ENCODE measurements at places on chromosomes 1 and 21.
A peak's percentile ranks its signal among the peaks of the same experiment; 100 is the strongest.

- DNase-seq, result no peak
Observed at GRCh38 chr1:215003686-215004085, 78.9 kb upstream of the KCNK2 start.

DNA sequence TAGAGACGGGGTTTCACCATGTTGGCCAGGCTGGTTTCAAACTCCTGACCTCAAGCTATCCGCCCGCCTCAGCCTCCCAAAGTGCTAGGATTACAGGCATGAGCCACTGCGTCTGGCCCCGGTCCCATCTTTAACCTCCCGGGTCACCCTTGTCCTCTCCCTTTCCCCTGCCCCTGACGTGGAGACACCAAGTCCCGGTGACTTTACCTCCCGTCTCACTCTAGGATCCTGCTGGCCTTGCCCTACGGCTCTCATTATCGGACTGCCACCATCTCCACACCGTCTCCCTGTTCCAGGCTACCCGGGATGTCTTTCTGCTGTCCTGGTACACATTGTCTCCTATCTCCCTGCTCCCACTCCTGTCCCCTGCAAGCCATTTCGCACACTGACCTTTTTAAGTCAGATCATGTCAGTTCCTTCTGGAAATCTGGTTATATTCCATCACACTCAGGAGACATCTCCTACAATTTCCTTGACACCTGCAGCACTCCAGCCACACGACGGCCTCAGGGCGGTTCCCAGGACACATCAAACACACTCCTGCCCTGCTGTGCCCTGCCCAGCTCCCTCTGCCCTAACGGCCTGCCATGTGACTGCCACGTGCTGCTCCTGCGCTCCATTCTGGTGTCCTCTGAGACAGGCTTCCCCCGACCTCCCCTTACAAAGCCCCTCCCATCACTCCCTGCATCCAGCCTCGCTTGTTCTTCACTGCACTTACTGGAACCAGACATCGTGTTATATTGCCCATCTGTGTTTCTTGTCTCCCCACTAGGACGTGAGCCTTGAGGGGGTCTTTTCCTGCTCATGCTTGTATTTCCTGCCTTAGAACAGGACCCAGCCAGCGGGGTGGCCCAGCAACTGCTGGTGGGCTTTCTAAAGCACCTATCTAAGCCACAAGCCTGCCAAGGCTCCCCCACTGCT is 32.7 kb downstream of the TTC39A start:
- no peak for DNase-seq

DNA sequence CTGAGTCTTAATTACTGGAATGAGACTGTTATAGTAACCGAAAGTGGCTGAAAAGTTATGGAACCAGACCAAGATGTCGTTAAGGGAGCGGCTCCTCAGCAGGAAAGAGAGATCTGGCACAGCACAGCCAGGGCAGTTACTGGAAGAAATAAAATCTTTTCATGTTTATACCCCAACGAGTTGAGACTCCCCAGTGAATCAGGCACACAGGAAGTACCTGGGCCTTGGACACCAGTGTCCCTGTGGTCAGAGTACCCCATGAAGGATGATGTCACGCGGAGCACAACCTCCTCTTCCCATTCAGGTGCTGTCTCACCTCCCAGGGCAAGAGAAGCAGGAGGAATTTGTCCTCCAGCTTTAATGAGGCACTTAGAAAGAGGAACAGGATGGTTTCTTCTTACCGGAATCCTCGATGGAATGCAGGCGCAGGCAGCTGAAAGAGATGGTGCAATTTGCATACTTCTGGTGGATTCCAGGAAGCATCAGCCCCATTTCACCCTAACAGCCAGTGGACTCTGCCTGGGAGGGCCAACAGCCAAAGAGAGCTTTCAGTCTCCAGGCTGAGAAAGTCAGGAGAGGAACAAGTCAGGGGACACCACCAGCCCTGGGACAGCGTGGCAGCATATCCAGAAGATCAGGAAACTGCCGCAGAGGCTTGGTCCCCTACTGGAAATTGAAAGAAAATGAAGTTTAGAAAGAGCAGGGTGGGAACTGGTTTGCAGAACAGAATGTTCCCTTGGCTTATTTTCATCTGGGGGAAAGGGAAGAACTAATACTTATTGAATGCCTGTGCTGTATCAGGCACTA is 35.9 kb upstream of the CTTNBP2NL start:
- DNase-seq, result no peak

DNA sequence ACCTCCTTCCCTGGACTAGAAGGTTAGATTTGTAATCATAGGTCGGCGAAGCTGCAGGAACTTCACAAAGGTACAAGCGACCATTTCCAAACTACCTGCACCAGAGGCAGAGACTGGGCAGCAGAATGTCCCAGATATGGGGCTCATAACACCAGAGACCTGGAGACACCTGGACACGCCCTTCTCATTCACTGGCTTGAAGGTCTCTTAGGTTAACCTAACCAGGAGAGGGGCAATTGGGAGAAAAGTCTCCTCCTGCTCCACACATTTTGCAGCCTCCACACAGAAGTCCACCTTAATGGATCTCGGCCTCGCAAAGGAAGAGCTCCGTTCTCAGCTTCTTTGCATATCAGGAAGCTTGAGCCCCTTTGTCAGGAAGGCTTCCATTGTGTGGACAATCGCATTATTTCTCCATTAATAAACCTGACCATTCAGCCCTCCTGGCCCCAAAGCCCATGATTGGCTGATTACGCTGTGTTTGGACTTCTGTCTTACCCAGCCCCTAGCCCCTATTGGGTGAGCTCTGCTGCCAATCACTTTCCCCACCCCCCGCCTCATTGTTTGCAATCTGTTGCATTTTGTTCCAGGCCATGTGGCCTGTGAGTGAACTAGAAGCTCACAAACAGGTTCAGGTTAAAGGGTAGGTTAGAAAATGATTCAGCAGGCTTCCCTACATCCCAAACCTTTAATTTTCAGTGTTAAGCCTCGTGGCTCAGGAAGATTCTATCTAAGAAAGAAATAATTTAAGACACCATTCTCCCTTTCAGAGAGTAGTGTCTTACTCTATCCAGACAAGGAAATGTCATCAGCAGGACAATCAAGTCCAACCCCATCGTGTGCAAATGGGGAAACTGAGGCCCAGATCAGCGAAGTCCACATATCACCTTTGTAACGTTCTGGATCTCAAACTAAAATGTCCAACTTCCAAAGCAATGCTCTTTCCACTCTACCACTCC is 2.8 kb downstream of the MYCL start:
- peak; percentile 80 for DNase-seq

GRCh38 chr1:234218078-234218477 is 155.2 kb upstream of the COA6 start:
- no peak for DNase-seq

DNA sequence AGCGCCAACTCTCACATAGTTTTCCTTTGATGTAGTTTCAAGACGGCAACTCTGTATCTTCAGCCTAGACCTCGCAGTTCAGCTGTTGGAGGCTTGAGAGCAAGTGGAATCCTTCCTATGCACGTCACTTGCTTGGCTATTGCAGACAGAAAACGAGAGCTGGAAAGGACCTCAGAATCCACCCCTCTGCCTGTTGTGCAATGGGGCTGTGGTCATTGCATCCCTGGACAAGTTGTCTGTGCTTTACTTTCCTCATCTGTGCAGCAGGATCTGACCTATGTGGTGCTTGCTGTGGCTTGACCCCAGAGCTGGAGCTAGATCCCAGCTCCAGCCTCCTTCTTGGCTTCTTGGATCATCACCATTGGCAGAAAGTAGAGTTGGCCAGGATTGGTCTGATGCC is 50.0 kb upstream of the IGSF21 start:
- no peak for DNase-seq

- DNase-seq, result no peak
Observed at GRCh38 chr21:46185716-46186115, 1.5 kb upstream of the SPATC1L start.

GRCh38 chr1:228337031-228337564 is 69.5 kb downstream of the TRIM11 start:
- DNase-seq, result no peak

- no peak for DNase-seq
Observed at GRCh38 chr1:209732725-209733124, 23.1 kb upstream of the TRAF3IP3 start.

- no peak for DNase-seq
Observed at GRCh38 chr1:244413736-244414135, 38.0 kb downstream of the ADSS2 start.

DNA sequence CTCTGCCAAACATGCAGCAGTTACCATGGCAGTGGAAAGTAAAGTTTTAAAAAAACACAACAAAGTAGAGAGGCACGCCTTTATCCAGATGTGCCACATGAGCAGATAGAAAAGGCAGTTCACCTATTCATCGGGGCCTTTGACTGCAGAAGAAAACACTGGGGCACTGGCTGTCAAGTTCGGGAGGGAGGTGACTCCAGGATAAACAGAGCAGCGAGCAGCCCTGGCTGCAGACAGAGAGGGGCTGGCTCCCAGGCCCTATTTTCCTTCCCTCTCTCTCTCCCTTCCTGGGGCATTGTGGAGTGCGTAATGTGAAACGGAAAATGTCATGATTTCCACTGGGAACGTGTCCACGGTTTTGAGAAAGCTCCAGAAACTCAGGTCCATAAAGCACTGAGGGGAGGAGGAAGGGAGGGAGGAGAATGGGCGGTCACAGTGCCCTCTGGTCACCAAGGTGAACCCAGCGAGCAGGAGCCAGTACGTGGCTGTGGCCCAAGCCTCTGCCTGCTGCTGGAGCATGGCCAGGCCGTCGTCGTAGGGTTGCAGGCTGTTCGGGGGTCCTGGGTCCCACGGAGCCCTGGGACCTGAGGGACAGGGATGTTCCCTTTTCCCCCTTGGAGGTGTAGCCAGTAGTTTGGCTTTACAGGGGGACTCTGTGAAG is 114.7 kb upstream of the IRF2BP2 start:
- no peak for DNase-seq

- DNase-seq, result no peak
Observed at GRCh38 chr1:176046926-176047325, 160.2 kb downstream of the COP1 start.

- DNase-seq, result no peak
Observed at GRCh38 chr1:197921235-197922069, 4.3 kb downstream of the LHX9 start.

- no peak for DNase-seq
Observed at GRCh38 chr1:18484721-18485120, 4.0 kb downstream of the KLHDC7A start.

DNA sequence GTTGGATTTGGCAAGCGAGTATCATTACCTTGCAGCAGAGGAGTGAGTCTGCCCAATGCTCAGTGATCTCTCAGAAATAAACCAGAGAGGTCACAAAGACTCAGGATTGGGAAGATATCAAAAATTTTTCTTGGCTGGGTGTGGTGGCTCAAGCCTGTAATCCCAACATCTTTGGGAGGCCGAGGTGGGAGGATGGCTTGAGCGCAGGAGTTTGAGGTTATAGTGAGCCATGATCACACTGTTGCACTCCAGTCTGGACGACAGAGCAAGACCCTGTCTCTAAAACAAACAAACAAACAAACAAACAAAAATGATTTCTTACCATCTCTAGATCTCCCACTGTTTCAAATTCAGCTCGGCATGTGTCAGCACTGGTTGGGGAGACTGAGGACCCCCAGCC is 13.3 kb upstream of the BECN2 start:
- DNase-seq, result no peak

DNA sequence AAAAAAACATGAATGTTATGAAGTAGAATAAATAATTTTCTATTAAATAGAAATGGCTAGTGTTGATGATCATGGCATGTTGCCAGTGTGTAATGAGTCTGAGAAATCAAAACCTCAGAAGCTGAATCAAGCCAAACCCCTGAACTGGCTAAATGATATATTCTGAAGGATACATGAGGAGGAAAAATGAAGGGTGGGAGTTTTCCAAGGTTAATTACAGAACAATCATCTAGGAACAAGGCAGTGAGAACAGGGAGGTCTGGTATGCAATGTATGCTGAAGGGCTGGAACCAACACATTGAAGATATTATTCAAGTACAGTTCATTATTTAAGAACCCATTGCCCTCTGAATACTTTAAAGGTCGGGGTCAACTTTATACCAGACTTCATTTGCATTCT is 309.1 kb upstream of the NRIP1 start:
- no peak for DNase-seq

GRCh38 chr21:42670884-42671283 is 17.5 kb downstream of the PDE9A start:
- DNase-seq, result no peak

DNA sequence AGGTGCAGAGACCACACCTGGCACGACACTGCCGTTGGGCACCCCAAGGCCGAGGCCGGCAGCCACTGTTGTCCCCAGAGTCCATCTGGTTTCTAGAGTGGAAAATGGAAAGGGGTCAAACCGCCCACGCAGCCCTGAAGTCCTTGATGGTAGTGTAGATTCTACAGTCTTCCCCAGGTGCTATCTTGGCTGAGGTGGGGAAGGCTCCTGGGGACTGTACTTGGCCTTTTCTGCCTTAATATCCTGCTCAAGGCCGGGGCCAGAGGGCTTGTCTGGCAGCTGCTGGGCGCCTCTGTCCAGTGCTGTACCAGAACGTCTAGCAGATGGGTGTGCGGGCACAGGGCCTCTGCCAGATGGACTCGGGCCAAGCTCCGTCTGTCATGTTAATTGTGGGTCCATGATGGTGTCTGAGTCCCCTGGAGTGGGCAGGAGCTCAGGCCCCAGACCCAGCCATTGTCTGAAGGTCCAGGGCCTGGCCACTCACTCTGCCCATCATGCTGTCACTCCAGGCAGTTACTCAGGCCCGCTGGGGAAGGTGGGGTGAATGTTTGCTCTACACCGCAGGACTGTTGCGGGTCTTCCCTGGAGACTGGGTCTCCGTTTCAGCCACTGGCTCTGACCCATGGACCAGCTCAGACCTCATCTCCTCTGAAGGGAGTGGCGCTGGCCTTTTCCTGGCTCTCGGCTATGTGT is 161.9 kb upstream of the COL6A1 start:
- no peak for DNase-seq

- DNase-seq, result no peak
Observed at GRCh38 chr1:171909711-171910110, 68.4 kb downstream of the DNM3 start.

DNA sequence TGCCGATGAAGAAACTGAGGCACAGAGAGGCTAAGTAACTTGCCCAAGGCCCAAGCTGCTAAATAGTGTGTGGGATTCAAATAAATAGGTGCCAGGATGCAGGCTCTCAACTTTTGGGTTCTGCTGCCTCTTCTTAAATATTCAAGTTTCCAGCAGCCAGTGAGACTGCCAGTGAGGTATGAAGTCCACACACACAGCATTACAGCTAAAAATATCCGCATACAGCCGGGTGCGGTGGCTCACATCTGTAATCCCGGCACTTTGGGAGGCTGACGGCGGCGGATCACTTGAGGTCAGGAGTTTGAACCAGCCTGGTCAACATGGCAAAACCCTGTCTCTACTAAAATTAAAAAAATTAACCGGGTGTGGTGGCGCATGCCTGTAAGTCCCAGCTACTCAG is 78.4 kb upstream of the DIRAS3 start:
- DNase-seq, result no peak

DNA sequence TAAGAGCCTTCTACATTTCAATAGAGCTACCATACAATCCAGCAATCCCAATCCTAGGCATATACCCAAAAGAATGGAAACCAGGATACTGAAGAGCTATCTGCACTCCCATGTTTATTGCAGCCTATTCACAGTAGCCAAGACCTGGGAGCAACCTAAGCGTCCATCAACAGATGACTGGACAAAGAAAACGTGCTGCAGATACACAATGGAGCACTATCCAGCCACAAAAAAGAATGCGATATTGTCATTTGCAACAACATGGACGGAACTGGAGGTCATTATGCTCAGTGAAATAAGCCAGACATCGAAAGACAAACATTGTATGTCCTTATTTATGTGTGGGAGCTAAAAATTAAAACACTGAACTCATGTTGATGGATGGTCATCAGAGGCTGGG is 115.3 kb downstream of the HLCS start:
- DNase-seq, result no peak

GRCh38 chr1:239884796-239885195 is 206.9 kb upstream of the FMN2 start:
- DNase-seq, result no peak

GRCh38 chr1:109392037-109392787 is 5.5 kb downstream of the SORT1 start:
- no peak for DNase-seq
